Keratinocyte (primary cell): ENCODE measurements at places on chromosomes 11 and 22.

DNA sequence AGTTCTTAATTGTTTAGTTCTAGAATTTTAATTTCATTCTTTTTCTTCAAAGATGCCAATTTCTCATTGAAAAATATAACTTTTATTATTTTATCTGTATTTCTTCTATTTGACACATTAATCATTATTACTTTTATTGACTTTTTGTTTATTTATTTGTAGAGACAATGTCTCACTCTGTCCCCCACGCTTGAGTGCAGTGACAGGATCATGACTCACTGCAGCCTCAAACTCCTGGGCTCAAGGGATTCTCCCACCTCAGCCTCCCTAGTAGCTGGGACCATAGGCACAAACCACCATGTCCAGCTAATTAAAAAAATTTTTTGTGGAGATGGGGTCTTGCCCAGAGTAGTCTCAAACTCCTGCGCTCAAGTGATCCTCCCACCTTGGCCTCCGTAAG, 30.3 kb upstream of the FBLN1 start:
- no peak for DNase-seq

- DNase-seq, result no peak
Observed at GRCh38 chr11:132185726-132186592, 815.5 kb downstream of the NTM start.

GRCh38 chr11:85165819-85166218, 461.3 kb downstream of the DLG2 start:
- no peak for DNase-seq

- no peak for DNase-seq
Observed at GRCh38 chr11:69218946-69219720, 63.4 kb downstream of the SMIM38 start.

DNA sequence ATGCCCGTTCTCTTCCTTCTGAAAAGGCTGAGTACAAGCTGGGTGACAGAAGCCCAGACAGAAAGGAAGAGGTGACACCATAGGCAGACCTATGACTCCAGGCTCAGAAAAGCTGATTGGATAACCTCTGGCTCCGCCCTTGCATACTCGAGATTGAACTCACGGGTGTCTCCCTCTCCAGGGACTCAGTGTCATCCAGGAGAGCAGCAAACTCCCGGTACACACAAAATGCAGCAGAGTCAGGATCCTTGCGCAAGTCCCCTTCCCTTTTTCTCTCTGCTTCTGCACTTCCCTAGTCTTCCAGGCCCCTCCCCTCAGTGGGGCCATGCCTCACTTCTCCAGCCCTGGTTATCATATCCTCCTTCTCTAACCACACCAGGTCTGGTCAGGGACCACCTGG, 9.8 kb downstream of the SCN4B start:
- no peak for DNase-seq

DNA sequence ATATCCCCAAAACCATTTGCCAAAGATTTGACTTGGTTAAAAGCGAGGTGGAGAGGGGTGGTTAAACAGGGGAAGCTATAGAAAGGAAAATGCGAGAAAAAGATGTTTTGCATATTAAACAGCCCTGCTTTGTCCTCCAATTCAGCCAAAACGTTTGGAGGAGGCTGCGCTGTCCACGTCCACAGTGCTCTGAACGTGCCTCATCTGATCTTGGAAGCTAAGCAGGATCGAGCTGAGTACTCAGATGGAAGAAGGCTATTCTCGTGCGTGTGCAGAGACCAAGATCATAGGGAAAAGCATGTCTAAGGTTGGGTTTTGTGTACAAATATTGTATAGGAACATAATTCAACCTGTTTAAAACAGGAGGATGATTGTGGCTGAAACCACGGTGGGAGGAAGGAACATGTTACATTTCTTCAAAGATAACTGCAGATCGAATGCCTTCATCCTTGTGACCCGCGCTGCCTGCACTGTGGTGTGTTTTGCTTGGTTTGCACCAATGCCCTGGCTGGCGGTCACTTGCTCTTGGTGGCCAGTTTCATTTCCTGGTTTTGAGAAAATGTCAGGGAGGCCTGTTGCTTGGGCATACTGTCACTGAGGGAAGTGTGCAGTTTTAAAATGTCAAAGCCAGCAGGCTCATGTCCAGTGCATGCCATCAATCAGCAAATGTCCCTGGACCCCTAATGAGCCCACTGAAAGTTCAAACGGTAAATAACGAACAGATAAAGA, 40.4 kb downstream of the FLI1 start:
- no peak for DNase-seq

GRCh38 chr11:101444851-101445250, 139.0 kb downstream of the TRPC6 start:
- DNase-seq, result no peak

- no peak for DNase-seq
Observed at GRCh38 chr11:35751664-35752061, 89.1 kb downstream of the TRIM44 start.

DNA sequence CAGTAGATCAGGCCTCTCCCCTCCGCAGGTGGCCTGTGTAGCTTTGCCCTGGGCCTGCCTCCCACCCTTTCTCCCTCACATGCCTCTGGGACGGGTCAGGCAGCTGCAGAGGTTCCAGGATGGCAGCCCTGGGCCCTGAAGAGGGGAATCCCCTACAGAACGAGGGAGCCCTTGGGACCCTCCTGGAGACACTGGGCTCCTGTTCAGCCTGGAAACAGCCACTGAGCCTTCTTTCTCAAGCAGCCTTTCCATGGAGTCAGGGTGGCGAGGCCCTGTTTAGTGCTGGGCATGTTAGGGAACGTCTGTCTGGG, 720.9 kb downstream of the BRD1 start:
- no peak for DNase-seq

- DNase-seq, result no peak
Observed at GRCh38 chr11:124310721-124311120, 3.0 kb downstream of the OR8D1 start.

GRCh38 chr22:48382197-48382596, 1445.5 kb downstream of the BRD1 start:
- no peak for DNase-seq

GRCh38 chr11:6611963-6612212, 128 bp downstream of the TAF10 start:
- no peak for DNase-seq

- no peak for DNase-seq
Observed at GRCh38 chr11:68379206-68379605, 66.8 kb downstream of the LRP5 start.
